ENCODE measurements at places on chromosomes 11 and 22.

GRCh38 chr22:35660291-35661127, 12.3 kb downstream of the APOL6 start:
- DNase-seq, result peak; percentile 42

DNA sequence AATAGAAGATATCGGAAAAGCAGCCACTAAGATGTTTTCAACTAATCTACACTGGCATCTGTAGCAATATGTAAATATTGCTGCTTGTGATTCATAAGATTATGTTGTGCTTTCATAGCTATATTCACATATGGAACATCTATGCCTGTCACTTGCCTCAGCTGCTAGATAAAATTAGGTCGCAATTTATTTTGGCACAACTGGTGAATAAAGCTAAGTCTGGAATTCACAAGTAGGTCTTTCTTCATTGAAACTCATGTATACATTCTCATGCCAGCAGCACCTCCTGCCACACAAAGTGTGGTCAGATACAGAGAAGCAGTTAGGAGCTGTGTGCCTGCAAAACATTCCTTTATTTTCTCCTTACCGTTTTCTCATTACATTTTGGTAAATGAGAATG, 543.3 kb upstream of the CHORDC1 start:
- no peak for DNase-seq

- DNase-seq, result no peak
Observed at GRCh38 chr11:57368106-57368844, 12.7 kb downstream of the PRG3 start.

DNA sequence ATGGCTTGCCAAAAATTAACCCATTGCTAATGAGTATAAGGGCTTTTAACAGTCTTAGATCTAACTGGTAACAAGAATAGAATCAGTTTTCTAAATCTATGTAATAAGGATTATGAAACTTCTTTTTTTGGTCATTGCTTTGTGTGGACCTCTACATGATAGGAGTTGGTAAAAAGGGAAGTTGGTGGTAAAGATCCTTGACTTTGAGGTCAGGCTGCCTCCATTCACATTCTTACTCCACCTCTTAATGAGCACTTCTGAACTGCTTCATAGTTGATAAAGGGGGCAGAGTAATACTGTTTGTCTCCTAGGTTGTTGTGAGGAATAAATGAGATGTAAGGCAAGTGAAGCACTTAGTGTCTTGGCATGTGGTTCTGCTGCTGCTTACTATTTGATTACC, 10.6 kb downstream of the EIF3M start:
- DNase-seq, result no peak

DNA sequence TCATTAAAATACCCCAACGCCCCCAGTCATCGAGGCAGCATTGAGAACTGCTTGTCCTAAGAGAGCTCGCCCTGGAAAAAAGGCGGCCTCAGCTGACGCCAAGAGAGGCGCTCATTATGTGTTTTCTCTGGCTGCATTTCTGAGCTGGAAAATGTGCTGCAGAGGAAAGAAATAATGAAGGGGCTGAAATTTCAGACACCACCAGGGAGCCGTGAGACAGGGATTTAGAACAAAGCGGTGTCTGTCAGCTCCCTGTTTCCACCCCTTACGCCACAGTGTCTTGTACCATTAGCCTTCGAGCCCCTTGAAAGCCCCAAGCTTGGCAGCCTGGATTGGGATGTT, 14.4 kb downstream of the USH1C start:
- DNase-seq, result no peak

DNA sequence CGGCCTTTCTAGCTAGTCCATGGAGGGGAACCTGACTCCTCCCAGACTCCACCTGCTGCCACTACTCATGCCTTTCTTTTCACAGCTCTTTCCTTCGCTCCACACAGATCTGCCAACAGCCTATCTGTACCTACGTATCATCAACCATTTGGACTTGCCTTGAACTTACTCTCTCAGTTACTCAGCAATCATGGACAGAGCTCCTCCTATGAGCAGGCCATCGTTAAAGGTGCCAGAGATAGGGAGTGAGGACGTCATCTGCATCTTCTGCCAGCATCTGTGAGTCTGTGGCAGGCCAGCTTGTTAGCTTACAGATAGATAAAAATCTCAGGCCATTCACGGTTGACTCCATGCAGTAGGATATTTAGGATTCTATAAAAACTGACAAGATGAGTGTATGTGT, 162.9 kb upstream of the ZBED5 start:
- DNase-seq, result no peak

DNA sequence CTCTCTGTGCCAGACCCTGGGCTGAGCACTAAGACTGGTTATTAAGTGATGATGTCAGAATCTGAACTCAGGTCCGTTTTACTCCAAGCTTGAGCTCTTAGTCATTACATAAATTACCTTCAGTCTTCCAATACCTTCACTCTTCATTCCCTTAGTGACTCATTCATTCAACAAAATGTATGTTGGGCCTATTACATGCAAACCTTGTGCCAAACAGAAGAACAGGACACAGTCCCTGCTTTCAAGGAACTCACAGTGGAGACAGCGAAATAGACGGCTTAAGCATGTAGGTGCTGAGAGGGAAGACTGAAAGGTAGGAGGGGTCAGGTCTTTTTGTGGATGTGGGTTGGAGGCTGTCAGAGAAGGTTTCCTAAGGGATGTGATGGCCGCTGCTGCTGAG, 3.3 kb downstream of the KCTD14 start:
- peak; percentile 46 for DNase-seq

- DNase-seq, result peak; percentile 53
Observed at GRCh38 chr22:27918341-27919221, 475 bp downstream of the PITPNB start.

DNA sequence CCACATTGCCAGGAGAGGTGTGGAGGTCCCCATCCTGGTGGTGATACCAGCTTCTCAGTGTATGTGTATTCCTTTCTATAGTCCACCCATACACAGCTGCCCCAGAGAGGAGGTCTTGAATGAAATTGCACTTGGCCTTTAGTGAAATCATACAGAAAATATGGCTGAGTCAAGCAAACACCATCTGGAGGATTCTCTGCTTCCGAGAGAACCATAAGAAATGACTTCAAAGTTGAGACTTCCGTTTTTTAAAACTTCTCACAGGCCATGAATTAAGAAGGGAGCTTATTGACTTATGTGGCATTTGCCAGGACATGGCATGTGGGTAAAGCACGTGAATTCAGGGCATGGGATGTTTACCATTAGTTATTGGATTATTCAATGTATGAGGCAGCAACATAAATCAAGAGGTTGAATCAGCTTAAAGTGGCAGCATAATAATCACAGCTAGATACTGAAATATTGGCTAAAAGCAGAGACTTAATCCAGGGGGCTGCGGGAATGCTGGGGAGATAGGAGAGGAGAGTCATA, 119.1 kb upstream of the MTNR1B start:
- DNase-seq, result peak; percentile 21

- DNase-seq, result no peak
Observed at GRCh38 chr11:111449696-111450479, 62.3 kb downstream of the BTG4 start.

GRCh38 chr11:87125257-87125656, 87.5 kb downstream of the TMEM135 start:
- DNase-seq, result peak; percentile 31

GRCh38 chr22:18991821-18992442, 55.8 kb upstream of the PRODH start:
- no peak for DNase-seq

- peak; percentile 91 for DNase-seq
Observed at GRCh38 chr11:38460896-38461295, 1862.9 kb upstream of the RAG2 start.

- no peak for DNase-seq
Observed at GRCh38 chr22:30224161-30224857, 22.2 kb downstream of the LIF start.

GRCh38 chr11:134488913-134489312, 76.9 kb upstream of the B3GAT1 start:
- no peak for DNase-seq

DNA sequence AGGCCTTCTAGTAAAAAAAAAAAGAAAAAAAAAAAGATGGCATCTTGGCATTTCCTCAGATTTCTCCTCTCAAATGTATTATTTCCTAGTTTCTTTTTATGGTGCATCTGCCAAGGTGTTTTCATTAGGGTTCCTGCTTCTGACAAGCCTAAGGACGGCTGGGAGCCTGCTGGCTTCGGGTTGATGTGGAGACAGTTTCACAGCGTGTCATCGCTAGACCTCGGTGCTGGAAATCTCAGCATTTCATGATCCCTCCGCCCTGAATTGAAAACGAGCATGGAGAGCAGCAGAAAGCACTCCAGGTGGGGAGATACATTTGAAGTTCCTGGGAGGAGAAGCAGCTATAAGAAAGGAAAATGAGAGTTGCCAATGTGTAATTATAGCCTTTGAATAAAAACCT, 283.9 kb upstream of the CNTN5 start:
- no peak for DNase-seq

DNA sequence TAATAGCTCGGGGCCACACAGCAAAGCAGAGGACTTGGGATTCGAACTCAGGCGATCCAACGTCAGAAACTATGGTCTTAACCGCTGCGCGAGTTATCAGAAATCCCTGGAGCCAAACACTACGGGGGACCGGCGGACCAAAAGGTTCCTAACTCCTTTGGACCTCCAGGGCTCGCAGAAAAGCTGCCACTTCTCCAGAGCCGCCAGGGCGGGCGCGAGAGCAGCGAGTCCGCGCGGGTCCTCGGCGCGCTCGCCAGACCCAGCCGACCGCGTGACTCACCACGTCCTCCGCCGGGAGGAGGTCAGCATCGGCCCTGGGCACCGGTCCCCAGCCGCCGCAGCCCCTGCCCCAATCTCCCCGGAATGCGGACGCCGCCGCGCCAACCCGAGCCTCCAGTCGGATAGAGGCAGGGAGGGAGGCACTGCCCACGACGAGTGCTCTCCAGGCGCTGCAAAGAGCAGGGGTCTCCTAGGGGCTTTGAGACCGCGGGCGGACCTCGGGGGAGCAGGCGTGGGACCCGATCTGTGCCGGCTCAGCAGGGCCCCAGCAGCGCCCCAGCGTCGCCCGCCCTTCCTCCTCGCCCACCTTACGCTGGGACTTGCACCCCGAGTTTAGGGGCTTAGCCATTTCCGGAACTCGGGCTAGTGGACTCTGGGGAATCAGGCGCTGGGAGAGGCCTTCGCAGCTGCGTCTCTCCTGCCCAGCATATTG, 6.2 kb upstream of the ALX4 start:
- DNase-seq, result no peak

DNA sequence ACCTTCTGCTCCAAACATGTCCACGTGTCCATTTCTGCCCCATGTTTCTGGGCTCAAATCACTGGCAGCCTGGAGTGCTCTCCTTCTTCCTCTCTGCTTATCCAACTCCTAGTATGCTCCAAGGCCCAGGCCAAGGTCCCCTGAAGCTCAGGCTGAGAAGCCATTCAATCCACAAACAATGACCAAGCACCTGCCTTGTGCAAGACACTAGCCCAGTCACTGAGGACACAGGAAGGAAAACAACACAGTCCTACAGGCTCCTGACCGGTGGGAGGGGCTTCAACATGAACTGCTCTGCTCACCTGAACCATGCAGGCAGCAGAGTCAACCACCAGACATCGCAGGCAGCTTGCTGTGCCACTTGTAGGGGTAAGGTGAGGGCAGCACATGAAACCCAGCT, 93.6 kb downstream of the RPL27A start:
- DNase-seq, result no peak
